ENCODE measurements at places on chromosomes 12 and 14.

DNA sequence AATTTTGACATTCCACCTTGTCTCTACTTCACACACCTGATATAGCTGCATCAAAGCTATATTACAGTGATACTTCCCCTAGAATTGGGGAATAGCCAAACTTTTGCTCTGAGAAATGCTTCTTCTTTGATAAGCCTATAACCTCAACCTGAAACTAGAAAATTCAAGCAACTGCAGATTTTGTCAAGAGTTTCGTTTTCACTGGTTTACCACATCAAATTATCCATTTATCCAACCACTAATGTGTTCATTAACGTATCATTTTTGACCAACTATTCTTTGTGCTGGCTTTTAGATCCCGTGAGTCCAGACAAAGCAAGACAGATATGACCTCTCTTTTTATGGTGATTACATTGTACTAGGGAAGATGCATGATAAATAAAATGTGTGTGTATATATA lies 13.5 kb upstream of the TAS2R46 start:
- H3K36me3 ChIP-seq, result peaks cover 27% of the 10 kb centered on the region
- no peaks in the 10 kb centered on the region for H3K4me1 ChIP-seq
- DNase-seq, result no peak

DNA sequence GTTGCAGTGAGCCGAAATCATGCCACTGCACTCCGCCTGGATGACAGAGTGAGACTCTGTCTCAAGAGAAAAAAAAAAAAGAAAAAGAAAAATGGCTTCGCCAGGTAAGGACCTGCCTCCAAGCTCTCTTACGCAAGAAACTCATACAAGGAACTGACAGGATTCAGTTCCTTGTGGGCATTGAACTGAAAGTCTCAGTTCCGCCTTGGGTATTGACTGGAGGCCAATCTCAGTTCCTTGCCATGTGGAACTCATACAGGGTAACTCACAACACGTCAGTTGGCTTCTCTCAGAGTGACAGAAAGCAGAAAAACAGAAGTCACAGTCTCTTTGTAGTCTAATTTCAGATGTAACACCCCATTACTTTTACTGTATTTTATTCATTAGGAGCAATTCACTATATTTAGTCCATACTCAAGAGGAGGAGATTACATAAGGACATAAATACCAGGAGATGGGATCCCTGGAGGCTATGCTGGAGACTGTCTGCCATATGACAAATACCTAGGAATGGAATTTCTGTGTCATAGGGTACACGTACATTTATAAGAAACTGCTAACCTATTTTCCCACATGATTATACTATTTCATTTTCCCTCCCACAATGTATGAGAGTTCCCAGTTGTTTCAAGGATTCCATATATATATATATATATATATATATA lies 11.4 kb upstream of the NOPCHAP1 start:
- H3K36me3 ChIP-seq, result no peaks in the 10 kb centered on the region
- no peak for DNase-seq
- no peak overlapping the region for H3K4me3 ChIP-seq
- no peaks in the 10 kb centered on the region for H3K27me3 ChIP-seq
- H3K4me1 ChIP-seq, result no peaks in the 10 kb centered on the region
- H3K27ac ChIP-seq, result no peak overlapping the region

GRCh38 chr14:96999654-97000155 lies 202.5 kb downstream of the VRK1 start:
- H3K4me1 ChIP-seq, result no peaks in the 10 kb centered on the region
- no peaks in the 10 kb centered on the region for H3K36me3 ChIP-seq
- H3K4me3 ChIP-seq, result no peak overlapping the region
- DNase-seq, result no peak

DNA sequence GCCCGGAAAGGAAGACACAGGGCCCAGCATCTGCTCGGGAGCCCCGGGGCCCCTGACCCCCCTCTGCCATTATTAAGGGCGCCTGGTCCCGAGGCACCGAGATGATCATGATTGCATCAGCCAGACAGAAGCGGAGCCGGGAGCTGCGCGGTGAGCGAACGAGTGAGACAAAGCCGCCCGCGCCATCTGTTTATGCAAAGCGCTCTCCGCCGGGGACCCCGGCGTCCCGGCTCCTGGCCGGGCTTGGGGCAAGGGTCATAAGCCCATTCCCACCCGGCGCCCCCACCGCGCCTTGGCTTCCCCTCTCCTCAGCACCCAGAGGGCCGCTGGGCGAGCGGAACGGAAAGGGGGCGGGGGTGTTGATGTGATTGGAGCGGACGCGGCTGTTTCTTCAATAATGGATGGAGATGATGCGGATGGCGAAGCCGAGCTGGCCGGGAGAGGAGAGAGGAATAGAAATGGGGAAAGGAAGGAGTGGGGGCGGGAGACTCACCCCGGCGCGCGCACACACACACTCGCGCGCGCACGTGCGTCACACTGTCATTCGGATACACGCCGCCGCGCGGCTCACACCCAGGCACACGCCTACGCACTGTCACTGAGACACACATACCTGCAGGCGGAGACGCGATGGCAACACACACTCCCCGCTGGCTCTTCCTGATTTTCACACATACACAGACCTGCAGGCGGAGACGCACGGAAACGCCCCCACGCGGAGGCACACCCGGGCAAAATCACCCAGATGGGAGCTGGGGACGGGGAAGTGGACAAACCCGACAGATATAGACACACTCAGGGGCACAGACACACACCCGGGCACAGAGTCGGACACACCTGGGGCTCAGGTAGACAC lies 10.7 kb downstream of the STAC3 start:
- H3K4me1 ChIP-seq, result peaks cover 52% of the 10 kb centered on the region
- peak overlapping the region; percentile 88 for H3K4me3 ChIP-seq
- no peak for DNase-seq
- no peaks in the 10 kb centered on the region for H3K36me3 ChIP-seq

DNA sequence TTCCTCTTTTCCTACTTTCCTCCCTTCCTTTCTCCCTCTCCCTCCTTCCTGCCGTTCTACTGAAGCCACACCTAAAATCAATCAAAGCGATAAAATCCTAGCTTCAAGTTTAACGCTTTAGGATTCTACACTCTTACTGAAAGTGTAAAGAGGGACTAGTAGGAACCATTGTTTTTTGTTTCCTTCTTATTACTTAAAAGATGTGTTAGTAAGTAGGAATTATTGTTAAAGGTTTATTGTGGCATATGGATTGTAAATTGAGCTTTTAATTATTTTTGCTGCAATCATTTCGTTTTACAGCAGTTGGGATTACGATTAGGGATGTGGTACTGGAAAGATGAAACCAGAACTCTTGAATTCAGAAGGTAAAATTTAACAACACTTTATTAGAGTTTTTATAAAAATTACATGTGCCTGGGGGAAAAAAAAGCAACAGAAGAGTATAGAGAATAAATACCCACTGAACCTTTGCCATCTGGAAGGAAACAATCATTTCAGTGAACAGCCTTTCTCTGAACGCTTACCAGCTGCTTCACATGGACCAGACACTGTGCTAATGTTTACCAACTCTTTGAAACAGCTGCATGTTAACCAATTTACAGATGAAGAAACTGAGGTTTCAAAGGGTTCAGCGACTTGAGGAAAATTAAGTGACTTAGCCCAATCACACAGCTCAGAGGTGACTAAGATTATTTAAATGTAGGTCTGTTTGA lies 1.0 kb downstream of the PPP1R36 start:
- peaks cover 20% of the 10 kb centered on the region for H3K27me3 ChIP-seq
- peaks cover 11% of the 10 kb centered on the region for H3K4me1 ChIP-seq
- H3K27ac ChIP-seq, result peak overlapping the region; percentile 14
- DNase-seq, result no peak

DNA sequence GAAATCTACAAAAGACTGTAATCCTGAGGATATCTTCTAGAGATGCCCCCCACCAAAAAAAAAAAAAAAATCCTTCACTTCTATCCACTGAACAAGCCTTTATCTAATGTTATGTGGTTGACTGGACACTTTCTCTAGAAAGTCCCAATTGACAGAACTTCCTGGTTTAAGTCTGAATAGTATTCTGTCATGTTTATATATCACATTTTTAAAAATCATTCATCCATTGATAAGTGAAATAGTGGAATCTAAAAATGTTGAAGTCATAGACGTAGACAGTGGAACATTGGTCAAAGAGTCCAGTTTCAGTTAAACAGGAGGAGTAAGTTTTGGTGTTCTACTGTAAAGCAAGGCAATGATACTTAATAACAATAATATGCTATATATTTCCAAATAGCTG lies 297.0 kb downstream of the SSPN start:
- no peak overlapping the region for H3K27ac ChIP-seq
- no peak for DNase-seq
- no peaks in the 10 kb centered on the region for H3K4me1 ChIP-seq
- no peaks in the 10 kb centered on the region for H3K27me3 ChIP-seq
- peaks cover 32% of the 10 kb centered on the region for H3K36me3 ChIP-seq

DNA sequence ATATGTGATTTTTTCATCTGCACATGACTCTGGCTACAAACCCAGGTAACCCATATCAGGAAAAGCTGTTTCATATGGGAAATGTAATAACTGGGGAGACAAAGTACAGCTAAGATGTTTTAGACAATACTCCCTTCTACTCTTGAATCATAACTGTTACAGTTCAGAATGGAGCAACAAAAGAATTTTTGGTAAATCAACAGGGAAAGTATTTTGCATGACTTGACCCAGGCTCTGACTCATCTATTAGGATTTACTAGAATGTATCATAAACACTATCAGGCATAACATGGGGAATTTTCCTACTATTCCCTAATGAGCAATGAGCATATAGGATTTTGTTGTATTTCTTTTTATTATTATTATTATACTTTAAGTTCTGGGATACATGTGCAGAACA lies 553.0 kb downstream of the SLC16A7 start:
- DNase-seq, result no peak
- no peaks in the 10 kb centered on the region for H3K36me3 ChIP-seq
- no peak overlapping the region for H3K4me3 ChIP-seq
- no peak overlapping the region for H3K27ac ChIP-seq

DNA sequence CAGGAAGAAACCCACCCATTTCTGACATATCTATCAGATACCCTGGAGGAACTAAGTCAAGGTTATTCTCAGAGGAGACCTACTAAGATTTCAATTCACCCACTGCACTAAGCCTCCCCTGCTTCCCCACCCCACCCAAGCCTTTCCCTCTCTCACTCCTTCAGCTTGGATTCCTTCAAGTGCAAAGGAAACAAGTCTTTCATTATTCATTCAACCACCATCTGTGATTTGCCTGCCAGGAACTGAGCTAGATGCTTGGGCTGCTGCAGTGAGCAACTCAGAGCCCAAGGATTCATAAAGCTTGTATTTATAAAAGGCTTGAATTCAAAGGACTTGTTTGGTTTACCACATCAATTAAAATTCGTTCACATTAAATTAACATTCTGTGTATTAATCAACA lies 161.3 kb downstream of the GXYLT1 start:
- no peak overlapping the region for H3K27ac ChIP-seq
- H3K4me3 ChIP-seq, result no peak overlapping the region
- DNase-seq, result no peak
- no peaks in the 10 kb centered on the region for H3K27me3 ChIP-seq
- H3K36me3 ChIP-seq, result peaks cover 4% of the 10 kb centered on the region
- H3K4me1 ChIP-seq, result peaks cover 37% of the 10 kb centered on the region

DNA sequence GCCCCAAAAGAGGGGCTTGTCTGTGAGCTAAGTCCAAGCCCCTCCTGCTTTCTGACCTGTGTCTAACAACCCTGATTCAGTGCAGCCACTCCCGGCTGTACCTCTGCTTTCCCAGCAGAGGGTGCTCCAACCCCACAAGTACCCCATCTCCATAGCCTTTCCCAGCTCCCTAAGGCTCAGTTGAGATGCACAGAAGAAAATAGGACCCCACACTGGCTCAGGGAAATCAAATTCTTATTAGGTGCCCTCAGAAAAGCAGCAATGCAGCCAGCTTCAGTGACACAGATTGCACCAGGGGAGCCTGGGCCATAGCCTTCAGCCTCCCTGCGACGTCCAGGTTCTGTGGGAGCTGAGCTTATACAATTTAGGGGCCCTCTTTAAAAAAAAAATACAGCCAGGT lies 49.9 kb downstream of the LRRC74A start:
- peak overlapping the region; percentile 46 for H3K27ac ChIP-seq
- H3K36me3 ChIP-seq, result no peaks in the 10 kb centered on the region
- no peak overlapping the region for H3K4me3 ChIP-seq
- DNase-seq, result no peak
- peaks cover 5% of the 10 kb centered on the region for H3K4me1 ChIP-seq

DNA sequence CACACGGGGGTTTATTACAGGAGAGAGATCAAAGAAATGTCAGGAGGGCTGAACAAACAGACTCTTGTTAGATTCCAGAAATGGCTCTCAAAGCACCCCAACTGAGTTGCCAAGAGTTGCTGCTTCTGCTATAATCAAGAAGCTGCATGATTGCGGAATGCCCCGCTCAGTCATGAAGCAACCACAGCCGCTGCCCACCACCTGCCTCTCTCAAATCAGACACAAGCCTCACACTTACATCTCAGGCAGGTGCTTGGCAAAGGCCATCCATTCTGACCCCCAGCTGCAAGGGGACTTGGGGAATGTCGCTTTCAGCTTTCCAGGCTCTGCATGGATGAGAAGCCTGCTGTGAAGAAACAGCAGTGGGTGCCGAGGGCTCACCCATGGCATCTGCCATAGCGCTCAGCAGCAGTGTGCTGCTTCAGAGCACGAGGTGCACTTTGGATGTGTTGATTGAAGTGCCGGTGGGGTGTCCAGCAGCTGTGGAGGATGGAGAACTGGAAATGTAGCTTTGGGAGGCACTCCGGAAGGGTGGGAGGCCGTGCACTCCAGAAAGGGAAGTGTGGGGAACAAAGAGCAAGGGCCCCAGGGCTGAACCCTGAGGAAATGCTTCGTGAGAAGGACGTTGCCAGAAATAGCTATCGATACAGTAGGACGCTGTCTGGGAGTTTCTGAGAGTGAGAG lies 37.7 kb downstream of the LRRC74A start:
- H3K4me1 ChIP-seq, result peaks cover 4% of the 10 kb centered on the region
- no peaks in the 10 kb centered on the region for H3K36me3 ChIP-seq
- no peak overlapping the region for H3K4me3 ChIP-seq

GRCh38 chr14:92241966-92242595 lies 80.9 kb upstream of the SLC24A4 start:
- no peaks in the 10 kb centered on the region for H3K4me1 ChIP-seq
- H3K4me3 ChIP-seq, result no peak overlapping the region
- no peak overlapping the region for H3K27ac ChIP-seq
- no peaks in the 10 kb centered on the region for H3K27me3 ChIP-seq

DNA sequence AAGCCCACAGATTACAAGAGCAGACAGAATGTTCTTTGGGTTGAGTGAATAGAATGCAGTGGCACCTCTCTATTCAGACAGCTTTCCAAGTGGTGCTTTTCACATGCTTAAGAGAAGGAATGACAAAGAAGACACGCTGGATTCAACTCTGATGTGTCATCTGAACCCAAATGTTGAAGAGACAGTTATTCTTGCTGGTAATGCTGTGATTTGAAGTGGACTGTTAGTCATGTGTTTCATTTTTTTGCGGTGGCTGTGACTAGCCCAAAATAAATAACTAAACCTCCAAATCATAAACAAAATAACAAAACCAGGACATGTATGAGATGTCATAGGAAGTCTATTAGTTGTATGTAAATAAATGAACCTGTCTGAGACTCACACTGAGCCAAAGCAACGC lies 391.8 kb upstream of the PRICKLE1 start:
- no peaks in the 10 kb centered on the region for H3K36me3 ChIP-seq
- peaks cover 49% of the 10 kb centered on the region for H3K4me1 ChIP-seq
- DNase-seq, result no peak
- no peak overlapping the region for H3K4me3 ChIP-seq

Data from type B pancreatic cell (in vitro differentiated cells).